ENCODE measurements at places on chromosomes 4 and X.

DNA sequence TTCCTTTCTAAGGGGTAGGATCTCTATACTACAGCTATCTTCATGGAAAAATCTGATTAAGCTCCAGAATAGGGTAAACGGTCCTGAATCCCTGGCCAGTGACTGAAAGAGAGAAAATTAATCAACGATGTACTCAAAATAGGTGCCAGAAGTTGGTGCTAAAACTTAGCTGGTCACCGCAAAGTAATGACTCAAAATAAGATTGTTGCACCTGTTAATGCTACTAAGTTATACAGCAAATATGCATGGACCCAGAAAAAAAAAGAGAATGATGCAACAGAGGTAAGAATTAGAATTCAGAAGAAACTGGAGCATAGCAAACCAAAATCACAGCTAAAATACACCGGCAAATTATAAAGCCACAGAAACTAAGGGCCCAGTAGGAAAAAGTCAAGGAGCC, 239.7 kb upstream of the FAM241A start:
- H3K36me3 ChIP-seq, result no peaks in the 10 kb centered on the region
- H3K4me3 ChIP-seq, result no peak overlapping the region
- H3K27me3 ChIP-seq, result no peaks in the 10 kb centered on the region
- H3K27ac ChIP-seq, result no peak overlapping the region
- no peaks in the 10 kb centered on the region for H3K4me1 ChIP-seq

DNA sequence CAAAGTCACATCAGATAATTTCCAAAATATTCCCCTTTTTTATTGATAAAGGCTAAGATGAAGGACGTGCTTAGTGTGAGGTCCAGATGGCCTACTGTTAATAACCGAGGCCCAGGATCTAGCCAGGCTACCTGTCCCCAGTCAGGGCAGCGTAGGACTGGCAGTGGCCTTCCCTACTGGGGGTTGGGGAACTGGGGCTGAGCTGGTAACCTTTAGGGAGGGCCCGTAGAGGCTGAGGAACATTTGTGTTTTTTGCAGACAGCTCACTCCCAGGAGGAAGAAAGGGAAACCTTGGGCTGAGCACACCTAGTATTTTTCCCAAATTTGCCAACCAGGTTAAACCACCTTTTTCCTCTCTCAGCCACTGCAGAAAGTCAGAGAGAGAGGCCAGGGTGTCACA, 59.1 kb downstream of the KLF3 start:
- no peaks in the 10 kb centered on the region for H3K27me3 ChIP-seq
- no peaks in the 10 kb centered on the region for H3K4me1 ChIP-seq
- no peaks in the 10 kb centered on the region for H3K36me3 ChIP-seq
- no peak overlapping the region for H3K4me3 ChIP-seq
- peak overlapping the region; percentile 12 for H3K27ac ChIP-seq
- DNase-seq, result no peak

GRCh38 chr4:139669890-139670289, 4.3 kb downstream of the MGST2 start:
- DNase-seq, result no peak
- no peaks in the 10 kb centered on the region for H3K36me3 ChIP-seq
- no peaks in the 10 kb centered on the region for H3K4me1 ChIP-seq
- no peak overlapping the region for H3K27ac ChIP-seq

- no peaks in the 10 kb centered on the region for H3K36me3 ChIP-seq
- no peak overlapping the region for H3K4me3 ChIP-seq
- no peak overlapping the region for H3K27ac ChIP-seq
- no peaks in the 10 kb centered on the region for H3K4me1 ChIP-seq
- DNase-seq, result no peak
Measured at GRCh38 chr4:108144451-108144850, 24.3 kb downstream of the LEF1 start.

DNA sequence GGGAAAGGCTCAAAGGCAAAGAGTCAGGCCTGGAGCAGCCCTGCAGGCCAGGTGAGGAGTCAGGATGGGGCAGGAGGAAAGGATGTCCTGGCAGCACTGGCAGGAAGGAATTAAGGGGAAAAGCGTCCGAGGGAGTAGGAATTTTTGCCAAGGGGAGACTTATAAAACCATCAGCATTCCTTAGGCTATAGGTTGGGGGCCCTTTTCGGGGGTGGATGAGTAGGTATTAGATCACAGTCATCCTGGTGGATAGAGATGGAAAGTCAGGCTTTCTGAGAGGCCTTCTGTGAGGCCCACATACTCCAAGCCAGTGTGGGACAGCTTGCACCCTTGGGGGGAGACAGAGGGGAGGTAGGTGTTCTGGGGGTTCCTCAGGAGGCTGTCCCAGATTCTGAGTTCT, 12.3 kb downstream of the STARD8 start:
- no peak overlapping the region for H3K4me3 ChIP-seq
- no peaks in the 10 kb centered on the region for H3K4me1 ChIP-seq
- H3K36me3 ChIP-seq, result no peaks in the 10 kb centered on the region

- no peak for DNase-seq
- no peaks in the 10 kb centered on the region for H3K4me1 ChIP-seq
- no peak overlapping the region for H3K27ac ChIP-seq
- no peaks in the 10 kb centered on the region for H3K36me3 ChIP-seq
- H3K27me3 ChIP-seq, result no peaks in the 10 kb centered on the region
Measured at GRCh38 chrX:84909151-84909550, 94.5 kb upstream of the APOOL start.
